Left lung (tissue), 14 donors: ENCODE measurements at places on chromosomes 1 and 21.

GRCh38 chr21:44712203-44713028 is 1.0 kb upstream of the TSPEAR start:
- no peak for DNase-seq

- DNase-seq = no peak
Observed at GRCh38 chr1:229778794-229779193, 152.7 kb downstream of the URB2 start.

DNA sequence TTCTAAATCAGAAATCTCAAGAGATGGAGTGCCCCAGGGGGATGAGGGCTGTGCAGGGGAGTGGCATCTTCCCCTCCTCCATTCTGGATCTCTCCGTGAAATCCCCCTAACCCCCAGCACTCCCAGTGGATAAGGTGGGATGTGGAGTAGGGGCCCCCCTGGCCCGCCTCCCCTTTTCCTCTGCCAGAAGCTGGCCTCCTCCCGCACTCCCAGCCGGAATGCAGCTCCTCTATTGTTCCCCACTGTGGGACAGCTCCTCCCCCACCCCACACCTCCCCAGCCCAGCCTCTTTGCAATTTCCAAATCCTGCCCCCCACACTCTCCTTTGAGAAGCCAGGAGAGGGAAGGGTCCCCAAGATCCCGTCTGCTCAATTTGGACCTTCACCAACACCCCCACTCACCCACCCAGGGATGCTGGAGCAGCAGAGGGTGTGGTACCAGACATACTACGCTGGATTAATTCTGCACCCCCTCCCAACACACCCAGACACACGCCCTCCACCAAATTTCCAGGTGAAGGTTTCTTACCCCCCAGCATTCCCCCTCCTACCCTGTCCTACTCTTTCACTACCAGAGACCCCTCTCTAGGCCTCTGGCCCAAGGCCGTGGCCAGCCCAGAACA is 1.9 kb downstream of the MEX3A start:
- DNase-seq = no peak

- DNase-seq = no peak
Observed at GRCh38 chr1:222938986-222939385, 124.1 kb downstream of the DISP1 start.

- DNase-seq = no peak
Observed at GRCh38 chr21:32101277-32101676, 177.6 kb downstream of the MIS18A start.

- DNase-seq = peak; percentile 33
Observed at GRCh38 chr1:58551186-58552140, 4.9 kb upstream of the OMA1 start.

DNA sequence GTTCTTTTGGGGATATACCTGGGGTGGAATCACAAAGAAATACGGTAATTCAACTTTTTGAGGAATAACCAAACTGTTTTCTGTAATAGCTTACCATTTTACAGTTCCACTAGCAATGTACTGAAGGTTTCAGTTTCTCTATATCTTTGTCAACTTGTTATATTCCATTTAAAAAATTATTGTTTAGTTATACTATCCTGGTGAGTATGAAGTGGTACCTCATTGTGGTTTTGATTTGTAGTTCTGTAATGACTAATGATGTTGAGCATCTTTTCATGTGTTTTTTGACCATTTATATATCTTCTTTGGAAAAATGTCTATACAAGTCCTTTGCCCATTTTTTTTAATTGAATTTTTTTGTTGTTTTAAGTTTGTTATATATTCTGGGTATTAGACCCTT is 39.4 kb downstream of the MAST2 start:
- DNase-seq = no peak

DNA sequence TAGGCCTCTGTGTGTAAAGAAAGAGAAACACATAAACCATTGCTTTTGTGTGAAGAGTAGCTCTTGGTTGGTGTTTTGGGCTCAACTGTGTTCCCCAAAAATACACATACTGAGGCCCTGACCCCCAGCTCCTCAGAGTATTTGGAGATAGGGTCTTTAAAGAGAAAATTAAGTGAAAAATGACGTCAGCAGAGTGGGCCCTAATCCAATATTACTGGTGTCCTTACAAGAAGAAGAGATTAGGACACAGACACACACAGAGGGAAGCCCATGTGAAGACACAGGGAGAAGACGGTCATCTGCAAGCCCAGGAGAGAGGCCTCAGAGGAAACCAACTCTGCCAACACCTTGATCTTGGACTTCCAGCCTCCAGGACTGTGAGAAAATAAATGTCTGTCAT is 76.9 kb upstream of the PGBD5 start:
- DNase-seq = no peak

- DNase-seq = no peak
Observed at GRCh38 chr1:219666242-219666641, 53.3 kb upstream of the ZC3H11B start.

DNA sequence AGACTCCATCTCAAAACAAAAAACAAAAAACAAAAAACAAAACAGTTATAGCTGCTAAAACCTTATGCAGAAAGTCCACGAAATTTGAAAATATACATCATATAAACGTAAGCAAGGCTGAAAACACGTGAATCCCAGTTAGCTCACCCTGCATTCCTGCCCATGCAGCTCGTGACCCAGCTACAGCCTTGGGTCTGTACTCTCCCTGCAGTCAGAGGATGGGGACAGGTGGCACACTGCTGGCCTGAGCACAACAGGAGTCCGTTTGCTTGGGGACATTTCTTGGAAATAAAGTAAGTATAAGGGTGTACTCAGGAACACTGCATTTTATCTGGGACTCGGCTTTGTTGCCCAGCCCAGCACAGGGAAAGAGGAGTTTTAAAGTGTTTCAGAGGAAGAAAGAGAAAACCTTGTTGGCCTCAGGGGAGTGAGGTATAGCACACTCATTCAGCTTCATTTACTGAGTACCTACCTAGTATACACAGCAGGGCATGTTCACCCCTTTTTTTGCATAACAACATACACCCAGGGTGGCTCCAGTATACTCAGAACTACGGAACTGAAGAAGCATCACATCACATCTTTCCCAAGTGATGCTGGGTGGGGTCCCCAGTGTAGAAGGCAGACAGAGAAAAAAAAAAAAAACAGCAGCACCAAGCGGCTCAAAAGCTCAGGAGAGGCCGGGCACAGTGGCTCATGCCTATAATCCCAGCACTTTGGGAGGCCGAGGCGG is 44.1 kb downstream of the CAPZB start:
- DNase-seq = no peak

GRCh38 chr1:98706173-98706843 is 44.8 kb downstream of the SNX7 start:
- DNase-seq = no peak

DNA sequence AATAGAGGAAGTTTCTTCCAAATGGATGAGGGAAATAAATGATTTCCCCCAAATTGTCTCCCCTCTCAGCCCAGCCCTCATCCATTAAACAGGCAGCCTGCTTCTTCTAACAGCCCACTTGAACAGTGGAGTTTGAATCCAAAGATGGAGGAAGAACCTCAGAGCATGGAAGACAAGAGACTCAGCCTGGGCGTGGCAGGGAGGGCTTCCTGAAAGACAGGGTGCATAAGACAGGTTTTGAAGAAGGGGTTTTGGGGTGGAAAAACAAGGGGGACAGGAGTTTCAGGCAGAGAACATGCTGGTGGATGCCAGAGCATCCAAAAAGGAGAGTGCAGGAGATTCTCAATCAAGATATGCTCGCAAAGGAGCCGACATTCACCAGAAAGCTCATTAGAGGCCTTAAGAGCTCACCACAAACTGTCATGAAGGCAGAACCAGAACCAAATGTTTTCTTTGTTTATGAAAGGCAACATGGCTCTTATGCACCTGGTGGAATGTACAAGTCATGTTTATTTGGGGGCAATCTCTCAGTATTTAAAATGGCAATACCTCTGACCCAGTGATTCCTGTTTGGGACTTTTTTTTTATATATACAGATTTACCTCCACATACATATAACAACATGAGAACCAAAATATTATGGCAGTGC is 26.5 kb upstream of the TSPEAR start:
- DNase-seq = no peak

DNA sequence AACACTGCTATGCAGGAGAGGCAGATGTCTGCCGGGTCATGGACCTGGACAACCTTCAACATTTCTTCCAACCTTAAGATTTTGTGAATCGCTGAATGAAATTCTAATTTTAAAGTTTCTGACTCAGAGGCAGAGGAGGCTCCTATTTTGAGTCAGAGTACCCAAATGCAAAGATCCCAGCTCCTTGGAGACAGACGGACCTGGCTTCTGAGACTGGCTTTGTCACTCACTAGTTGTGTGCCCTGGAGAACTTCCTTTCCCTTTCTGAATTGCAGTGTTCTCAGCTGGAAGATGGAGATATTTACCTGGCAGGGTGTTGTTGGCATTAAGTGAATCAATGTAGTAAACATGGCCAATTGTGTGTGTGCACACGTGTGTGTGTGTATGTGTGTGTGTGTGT is 51.9 kb downstream of the IER5 start:
- no peak for DNase-seq

DNA sequence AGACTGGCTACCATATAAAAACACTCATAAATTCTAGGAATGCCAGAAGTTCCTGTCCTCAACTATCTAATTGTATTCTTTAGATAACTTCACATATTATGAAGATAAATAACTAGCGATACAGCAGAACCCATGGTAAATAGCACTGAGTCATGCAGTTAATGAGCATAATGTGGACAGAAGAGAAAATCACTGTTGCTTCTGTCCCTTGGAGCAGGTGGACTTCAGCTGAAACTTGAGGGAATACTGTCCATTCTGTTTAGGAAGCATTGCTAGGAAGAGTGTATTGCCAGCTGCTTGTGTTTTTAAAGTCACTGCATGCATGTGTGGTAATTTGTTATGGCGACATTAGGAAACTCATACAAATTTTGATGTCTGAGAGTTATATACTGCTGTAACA is 854.4 kb downstream of the LTN1 start:
- no peak for DNase-seq

- peak; percentile 45 for DNase-seq
Observed at GRCh38 chr1:73065339-73066041, 783.2 kb upstream of the NEGR1 start.

DNA sequence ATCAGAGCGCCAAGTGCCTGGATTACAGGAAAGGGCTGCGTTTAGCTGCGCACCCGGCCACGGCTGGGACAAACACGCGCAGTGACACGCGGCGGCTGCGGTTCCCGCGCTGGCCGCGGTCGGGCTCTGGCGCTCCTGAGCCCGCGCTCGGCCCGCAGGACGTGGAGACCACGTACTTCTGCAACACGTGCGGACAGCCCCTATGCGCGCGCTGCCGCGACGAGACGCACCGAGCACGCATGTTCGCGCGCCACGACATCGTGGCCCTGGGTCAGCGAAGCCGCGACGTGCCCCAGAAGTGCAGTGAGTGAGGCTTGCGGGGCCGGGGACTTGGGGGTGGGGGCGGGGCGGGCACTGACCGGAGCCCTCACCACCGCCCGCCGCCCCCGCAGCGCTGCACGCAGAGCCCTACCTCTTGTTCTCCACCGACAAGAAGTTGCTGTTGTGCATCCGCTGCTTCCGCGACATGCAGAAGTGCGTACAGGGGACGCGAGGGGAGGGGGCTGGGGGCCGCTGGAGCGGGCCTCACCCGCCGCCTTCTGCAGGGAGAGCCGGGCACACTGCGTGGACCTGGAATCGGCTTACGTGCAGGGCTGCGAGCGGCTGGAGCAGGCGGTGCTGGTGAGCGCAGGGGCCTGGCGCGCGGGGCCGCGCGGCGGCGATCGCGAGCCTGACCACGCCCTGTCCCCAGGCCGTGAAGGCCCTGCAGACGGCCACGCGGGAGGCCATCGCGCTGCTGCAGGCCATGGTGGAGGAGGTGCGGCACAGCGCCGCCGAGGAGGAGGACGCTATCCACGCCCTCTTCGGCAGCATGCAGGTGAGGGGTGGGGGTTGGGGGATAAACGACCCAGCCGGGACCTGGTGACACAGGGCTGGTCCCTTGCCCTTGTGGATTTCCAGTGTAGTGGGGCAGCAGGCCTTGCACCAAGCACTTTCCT is 3.1 kb downstream of the RNF207 start:
- DNase-seq = no peak
